Natural killer cell (primary cell): ENCODE measurements at places on chromosomes 7 and 10. TPM values are rescaled to one million over a fixed set of nuclear protein-coding genes. Genes with fewer than 3 reads are reported as not detected.

Gene PON2
- 26.6 TPM for total RNA-seq

Gene VWDE
- total RNA-seq: not detected

Gene SPDYE2
- not detected for total RNA-seq

Gene GBX1
- not detected for total RNA-seq

Gene ASIC3
- 7.9 TPM for total RNA-seq

Gene MSS51
- total RNA-seq: 4.5 TPM

Gene EIF4H
- 286 TPM for total RNA-seq

Gene LRRC18
- not detected for total RNA-seq

Gene EIF4EBP2
- total RNA-seq: 60.6 TPM

Gene ELFN1
- total RNA-seq: 0.30 TPM

Gene TIAL1
- total RNA-seq: 227 TPM

Gene NOS3
- 2.6 TPM for total RNA-seq
